ENCODE measurements at places on chromosomes 12 and 14.

GRCh38 chr14:80867798-80868197 lies 73.7 kb downstream of the CEP128 start:
- DNase-seq, result no peak

DNA sequence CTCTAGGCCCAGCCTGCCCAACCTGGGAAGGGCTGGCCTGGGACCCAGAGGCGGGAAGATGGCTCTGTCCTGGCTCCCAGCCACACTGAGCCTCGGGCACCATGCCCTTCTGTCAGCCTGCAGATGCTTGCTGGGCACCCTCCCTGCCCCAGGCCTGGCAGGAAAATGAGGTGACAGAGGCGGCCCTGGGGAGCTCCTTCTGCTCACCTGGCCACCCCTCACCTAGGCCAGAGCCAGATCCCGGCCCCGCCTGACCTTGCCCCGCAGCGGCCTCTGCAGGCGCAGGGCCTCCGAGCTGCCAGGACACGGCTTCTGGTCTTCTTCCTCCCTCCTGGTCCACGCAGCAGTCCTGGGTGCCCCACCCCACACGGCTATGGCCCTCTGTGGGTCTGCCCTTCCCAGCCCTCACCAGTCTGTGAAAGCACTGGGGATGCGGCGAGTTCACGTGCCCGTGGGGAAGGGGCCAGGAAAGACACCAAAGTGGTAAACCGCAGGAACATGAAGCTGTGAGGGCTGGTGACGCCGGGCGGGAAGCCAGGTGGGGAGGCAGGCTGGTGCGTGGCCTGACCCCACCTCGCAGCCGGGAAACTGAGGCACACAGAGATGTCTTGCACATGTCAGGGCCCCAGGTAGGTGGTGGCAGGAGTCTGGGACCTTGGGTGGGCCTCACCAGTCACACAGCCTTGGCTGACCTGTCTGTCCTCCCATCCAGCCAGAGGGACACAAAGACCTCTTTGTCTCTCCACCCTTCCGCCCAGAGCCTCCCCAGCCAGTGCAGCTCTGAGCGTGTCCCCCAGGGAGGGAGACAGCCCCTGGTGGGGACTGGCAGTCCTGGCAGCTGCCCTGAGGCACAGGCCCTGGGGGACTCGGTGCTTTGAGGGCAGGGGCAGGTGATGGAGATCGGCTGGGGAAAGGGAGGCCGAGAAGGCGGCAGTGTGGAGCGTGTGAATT lies 12.8 kb downstream of the BAG5 start:
- no peak for DNase-seq

- DNase-seq, result no peak
Measured at GRCh38 chr12:16027002-16027401, 115.9 kb downstream of the DERA start.

GRCh38 chr12:109289551-109289950 lies 19.5 kb downstream of the FOXN4 start:
- no peak for DNase-seq

- DNase-seq, result no peak
Measured at GRCh38 chr14:93303659-93304058, 29.2 kb downstream of the BTBD7 start.

GRCh38 chr12:109109746-109110350 lies 6.5 kb upstream of the ACACB start:
- DNase-seq, result no peak

DNA sequence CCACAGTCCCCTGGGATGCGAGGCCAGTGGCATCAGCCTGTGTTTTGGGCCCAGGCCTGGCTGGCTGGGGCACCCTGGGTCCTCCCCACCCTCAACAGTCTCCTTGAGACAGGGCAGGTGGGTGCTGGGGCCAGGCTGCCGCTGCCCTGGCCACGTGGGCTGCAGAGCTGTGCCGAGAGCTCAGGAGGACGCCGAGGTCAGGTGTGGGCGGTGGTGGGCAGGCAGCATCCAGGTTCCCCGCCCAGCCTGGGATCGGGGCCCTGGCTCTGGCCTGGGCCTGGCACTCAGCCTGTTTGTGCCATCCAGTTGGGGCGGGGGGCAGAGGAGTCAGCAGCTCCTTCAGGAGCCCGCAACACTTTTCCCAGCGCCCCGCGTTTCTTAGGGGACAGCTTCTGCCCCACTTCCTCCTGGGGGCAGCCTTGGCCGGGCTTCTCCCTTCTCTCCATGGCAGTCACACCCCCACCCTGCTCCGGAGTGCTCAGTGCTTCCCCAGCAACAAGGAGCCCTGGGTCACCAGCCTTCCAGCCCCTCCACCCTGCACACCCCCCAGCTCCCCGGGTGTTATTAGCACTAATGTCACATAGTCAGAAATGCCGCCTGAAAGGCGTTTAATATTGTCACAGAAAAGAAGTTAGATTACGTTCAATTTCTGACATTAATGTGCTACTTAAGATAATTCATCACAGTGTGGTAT lies 30.8 kb downstream of the KIF26A start:
- DNase-seq, result no peak

DNA sequence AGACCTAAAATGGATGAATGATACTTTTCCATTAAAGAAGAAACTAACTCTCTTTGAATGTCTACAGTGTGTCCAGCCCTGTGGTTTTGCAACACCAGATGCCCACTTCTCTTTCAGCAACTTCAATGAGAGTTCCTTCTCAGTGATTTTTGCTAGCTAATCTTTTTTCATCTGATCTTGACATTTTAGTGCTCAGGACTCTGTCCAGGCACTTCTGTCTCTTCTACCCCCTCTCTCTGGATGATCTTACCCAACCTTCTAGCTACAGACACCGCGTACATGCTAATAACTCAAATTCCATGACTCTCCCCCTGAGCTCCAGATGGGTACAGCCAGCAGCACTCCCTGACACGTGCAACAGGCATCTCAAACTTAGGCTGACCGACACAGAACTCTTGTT lies 161.1 kb upstream of the FOXN3 start:
- no peak for DNase-seq

DNA sequence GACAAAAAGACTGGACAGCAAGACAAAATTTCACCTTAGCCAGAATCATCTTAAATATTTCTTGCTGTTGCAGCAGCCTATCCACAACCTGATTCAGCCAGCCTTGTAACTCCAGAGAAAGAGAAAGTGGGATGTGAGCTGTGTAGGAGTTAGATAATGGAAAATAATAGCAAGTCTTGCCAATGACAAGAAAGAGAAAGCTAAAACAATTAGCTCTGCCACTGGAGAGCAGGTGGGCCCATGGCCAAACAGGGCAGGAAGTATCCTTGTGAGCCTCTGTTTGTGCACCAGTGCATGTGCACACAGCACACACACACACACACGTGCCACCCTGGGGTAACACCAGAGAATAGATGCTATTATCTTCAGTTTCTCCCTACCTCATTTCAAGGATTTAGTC lies 106.0 kb upstream of the CCDC196 start:
- DNase-seq, result no peak

- no peak for DNase-seq
Measured at GRCh38 chr14:73645248-73645610, 443 bp downstream of the DNAL1 start.
